ENCODE measurements at places on chromosomes 13 and 19. TPM values are rescaled to one million over a fixed set of nuclear protein-coding genes. Genes with fewer than 3 reads are reported as not detected.

DNA sequence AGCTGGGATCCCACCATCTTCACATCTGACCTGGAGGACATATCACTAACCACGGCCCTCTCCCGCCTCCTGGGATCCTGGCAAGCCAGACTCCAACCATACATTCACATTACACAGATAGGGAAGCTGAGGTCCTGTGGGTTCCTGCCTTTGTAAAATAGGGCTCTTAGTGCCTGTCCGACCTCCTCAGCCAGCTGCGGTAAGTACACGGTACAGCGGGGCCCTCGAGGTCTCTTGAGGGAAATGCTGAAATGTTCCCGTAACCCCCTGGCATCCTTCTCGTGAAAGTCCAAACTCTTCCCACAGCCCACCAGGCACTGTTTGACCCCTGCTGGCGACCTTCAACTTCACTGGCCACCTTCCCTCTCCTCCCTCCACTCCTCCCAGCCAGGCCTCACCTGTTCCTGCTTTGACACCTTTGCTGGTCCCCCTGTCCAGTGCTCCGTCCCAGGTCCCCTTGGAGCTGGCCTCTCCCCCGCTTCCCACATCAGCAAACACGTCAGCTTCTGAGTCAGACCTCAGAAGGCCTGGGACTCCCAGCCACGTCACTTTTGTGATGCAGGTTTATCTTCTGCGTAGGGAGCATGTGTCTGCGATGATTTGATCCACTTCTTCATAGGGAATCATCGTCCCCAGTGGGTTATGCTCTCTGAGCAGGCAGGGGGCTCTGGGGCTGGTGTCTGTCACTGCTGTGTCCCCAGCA, 8.8 kb upstream of the GNG7 start:
- peak; percentile 21 for DNase-seq

GRCh38 chr13:55199134-55199533, 1941.6 kb upstream of the PRR20A start:
- DNase-seq: peak; percentile 4

- no peak for DNase-seq
Observed at GRCh38 chr19:56116606-56117005, 4.5 kb downstream of the ZNF787 start.

POGLUT2 gene
- 4.5 TPM for total RNA-seq

DNA sequence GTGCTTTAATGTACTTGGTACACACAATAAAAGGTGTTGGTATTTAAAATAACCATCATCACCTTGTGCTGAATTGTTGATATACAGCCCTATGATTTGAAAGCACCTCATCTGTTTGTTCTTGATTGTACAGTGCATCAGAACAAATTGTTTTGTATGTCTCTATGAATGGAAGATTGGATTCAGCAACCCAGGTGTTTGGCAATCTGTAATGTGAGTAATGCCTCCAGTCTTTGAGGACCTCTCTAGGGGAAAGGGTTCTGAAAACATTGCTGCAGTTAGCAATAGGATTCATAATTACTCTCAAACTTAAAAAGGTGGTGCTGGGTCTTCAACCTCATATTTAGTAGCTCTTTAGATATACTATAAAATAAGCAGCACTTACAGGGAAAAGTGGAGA, 341.8 kb downstream of the OXGR1 start:
- no peak for DNase-seq

DNA sequence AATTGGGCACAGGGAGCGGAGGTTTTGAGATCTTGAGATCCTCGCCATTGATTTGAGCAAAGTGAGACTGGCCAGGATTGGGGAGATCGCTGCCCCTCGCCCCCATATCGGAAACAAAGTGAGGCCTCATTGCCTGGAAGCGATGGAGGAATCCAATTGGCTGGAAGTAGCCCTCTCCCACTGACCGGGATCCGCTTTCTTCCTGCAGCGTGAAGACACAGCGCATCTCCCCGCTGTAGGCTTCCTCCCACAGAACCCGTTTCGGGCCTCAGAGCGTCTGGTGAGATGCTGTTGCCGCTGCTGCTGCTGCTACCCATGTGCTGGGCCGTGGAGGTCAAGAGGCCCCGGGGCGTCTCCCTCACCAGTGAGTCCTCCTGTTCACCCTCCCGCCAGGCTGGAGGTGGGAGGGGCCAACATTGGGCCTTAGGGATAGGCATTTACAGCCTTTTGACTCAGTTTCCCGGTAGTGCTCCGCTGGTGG, 438 bp downstream of the PRKCSH start:
- DNase-seq: peak; percentile 28

- DNase-seq: no peak
Observed at GRCh38 chr19:48964205-48965039, 687 bp upstream of the FTL start.

DNA sequence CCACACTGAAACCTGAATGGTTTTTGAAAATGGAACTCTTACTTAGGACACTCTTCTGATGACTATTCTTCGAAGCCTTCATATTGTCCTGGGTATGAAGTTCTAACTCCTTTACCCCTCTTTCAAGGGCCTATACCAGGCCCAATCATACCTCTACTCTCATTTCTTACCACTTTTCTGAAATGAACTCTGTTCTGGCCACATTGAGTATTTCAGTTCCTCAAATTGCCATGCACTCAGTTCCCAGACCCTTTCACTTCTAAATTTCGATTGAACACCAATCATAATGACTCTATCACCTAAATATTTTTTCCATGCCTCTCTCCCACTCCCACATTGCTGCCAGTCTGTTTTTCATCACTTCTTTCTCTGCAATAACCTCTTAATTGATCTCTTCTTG, 53.7 kb downstream of the LACC1 start:
- no peak for DNase-seq

GRCh38 chr19:17946965-17947784, 14.4 kb downstream of the CCDC124 start:
- no peak for DNase-seq

- DNase-seq: no peak
Observed at GRCh38 chr13:20389696-20390525, 135.7 kb downstream of the CRYL1 start.

DNA sequence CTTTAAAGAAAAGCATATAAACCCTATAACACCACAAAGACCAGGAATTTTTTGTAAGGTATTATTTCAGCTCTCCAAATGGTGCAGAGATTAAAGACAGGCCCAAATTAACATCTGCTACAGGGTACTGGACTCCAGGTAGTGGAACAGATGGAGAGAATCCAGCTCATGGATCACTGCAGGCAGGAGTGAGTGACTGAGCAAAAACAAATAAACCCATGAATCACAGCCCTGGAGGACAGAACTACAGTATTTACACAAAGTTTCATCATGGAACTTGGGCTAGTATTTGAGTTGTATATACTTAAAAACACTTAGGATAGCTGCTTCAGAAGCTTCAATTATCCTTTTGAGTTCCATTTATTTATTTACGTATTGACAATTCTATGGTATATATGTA, 132.8 kb upstream of the SPRY2 start:
- DNase-seq: peak; percentile 82

TFDP1 gene
- total RNA-seq: 105 TPM

GRCh38 chr19:39512988-39513387, 2.0 kb upstream of the SELENOV start:
- DNase-seq: no peak

DNA sequence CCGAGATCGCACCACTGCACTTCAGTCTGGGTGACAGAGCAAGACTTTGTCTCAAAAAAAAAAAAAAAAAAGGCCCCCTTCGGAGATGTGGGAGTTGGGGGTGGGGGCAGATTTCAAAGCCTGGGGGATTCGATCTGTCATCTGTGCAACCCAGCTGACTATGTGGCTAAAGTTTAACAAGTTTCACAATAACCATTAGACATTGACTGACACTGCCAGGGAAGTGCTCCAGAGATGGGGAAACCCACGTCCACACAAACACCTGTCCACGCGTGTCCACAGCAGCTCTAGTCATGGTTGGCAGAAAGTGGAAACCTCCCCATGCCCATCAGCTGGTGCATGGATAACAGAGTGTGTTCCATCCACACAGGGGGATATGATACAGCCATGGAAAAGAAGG, 37.6 kb upstream of the HOMER3 start:
- DNase-seq: no peak

IFNL1 gene
- total RNA-seq: not detected

- DNase-seq: no peak
Observed at GRCh38 chr13:18235172-18235571, 946.5 kb downstream of the TUBA3C start.

FPR2 gene
- total RNA-seq: not detected

- DNase-seq: peak; percentile 25
Observed at GRCh38 chr19:47036097-47036651, 12.2 kb downstream of the TMEM160 start.

DNA sequence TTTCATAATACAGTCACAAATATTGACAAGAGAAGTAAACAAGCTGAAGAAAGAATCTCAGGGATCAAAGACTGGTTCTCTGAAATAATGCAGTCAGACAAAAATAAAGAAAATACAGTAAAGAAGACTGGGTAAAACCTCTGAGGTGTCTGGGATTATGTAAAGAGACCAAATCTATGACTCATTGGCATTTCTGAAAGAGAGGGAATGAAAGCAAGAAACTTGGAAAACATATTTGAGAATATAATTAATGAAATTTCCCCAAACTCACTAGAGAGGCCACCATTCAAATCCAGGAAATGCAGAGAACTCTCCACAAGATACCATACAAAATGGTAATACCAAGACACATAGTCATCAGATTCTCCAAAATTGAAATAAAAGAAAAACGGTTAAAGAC, 53.0 kb upstream of the GPC6 start:
- DNase-seq: no peak

GRCh38 chr19:33421368-33421767, 47.9 kb downstream of the CEBPG start:
- no peak for DNase-seq

DNA sequence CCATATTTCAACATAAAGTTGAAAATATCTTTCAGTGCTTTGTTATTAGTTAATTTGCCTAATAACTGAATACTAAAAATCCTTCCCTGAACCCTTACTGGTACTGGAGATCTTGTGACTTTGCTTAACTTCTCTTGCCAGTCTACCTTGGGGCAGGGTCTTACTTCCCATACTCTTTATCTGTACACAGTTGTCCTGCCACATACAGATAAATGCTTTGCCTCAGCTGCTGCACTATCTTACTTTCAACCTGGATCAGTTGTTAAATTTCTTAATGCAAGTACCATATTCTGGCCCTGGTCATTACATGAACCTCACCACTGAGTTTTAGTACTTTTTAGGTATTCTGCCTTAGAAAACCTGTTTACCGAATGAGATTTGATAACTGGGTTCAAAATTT, 107.6 kb downstream of the PIBF1 start:
- DNase-seq: no peak

DNA sequence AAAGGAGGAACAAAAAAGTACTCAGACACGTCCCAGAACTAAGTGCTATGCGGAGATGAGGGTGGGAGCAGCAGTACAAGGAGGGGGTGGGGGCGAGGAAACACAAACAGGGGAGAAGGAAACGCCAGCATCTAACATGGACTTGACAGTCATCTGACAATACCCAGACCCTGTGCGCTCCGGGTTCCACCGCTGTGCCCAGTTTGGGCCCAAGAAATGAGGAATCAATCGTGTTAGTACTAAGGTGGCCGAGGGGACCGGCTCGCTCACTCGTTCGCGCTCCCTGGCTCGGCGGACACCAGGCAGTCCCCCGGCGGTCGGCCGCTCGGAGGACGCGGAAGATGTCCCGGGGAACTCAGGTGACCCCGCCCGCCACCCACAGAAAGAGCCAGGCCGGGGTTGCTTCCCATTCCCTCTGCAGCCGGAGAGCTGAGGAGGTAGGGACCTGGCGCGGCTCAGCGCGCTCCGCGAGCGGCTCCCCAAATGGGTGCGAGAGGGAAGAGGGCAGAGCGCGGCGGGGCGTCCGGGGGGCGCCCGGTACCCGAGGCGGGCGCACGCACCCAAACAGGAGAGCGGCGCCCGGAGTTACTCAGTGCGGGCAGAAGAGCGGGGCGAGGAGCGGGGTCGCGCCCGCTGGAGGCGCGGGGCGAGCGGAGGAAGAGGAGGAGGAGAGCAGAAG, 616 bp downstream of the TSHZ3 start:
- DNase-seq: no peak

TICAM1 gene
- total RNA-seq: 6.5 TPM

DNA sequence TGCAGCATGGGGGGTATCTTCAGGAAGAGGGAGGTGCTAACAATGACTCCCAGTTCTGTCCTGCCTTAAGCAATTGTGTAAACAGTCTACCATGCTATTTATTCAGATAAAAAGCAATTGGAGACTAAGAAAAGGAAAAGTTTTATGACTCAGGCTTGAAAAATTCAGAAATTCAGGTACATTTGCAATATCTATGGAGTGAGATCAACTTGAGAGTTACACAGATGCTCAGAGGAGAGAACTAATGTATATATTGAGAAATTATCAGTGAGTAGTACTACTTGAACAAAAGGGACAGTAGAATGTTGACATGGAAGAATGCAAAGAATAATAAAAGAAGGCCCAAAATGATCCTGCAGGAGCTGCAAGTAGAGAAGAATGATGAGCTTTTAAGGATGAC, 277.6 kb upstream of the DACH1 start:
- peak; percentile 12 for DNase-seq

INTS6 gene
- total RNA-seq: 26.6 TPM

RXFP2 gene
- not detected for total RNA-seq

DNA sequence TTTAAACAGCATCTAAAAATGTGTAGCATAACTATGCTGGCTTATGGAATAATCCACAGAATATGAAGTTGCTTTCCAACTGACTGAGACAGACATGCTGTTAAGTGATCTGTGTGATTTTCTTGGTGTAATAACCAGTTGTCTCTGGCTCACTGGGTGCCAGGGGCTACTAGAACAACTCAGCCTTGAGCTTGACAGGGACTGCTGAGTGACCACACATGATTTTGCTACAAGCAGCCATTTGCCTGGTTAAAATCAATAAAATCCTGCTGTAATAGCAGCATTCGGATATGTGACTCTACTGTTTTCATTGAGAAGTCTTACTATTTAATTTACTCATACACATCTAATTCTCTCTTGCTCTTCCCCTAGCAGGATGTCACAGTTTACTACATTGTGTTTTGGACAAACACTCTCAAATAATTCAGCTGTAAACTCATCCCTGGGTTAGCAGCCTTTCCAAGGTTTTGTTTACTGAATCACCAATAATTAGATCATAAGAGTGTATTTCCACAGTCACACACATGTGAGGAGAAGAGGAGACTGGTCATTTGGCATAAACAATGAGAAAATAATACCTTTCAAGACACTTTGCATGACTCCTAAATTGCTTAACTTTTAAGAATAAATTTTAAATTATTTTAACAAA, 426.2 kb downstream of the PCDH9 start:
- DNase-seq: peak; percentile 14
